Activated T-cell treated with anti-CD3 and anti-CD28 coated beads, Interleukin-2, amount 50 U/mL, for 72 hours (primary cell): ENCODE measurements at places on chromosomes 5 and 9. TPM values are rescaled to one million over a fixed set of nuclear protein-coding genes. Genes with fewer than 3 reads are reported as not detected.

- peaks cover 31% of the 10 kb centered on the region for H3K4me1 ChIP-seq
- no peak overlapping the region for H3K4me3 ChIP-seq
- no peaks in the 10 kb centered on the region for H3K27me3 ChIP-seq
- peak overlapping the region; percentile 35 for H3K27ac ChIP-seq
- peaks cover 7% of the 10 kb centered on the region for H3K36me3 ChIP-seq
Observed at GRCh38 chr9:93114984-93115335, 18.9 kb downstream of the CARD19 start.

DNA sequence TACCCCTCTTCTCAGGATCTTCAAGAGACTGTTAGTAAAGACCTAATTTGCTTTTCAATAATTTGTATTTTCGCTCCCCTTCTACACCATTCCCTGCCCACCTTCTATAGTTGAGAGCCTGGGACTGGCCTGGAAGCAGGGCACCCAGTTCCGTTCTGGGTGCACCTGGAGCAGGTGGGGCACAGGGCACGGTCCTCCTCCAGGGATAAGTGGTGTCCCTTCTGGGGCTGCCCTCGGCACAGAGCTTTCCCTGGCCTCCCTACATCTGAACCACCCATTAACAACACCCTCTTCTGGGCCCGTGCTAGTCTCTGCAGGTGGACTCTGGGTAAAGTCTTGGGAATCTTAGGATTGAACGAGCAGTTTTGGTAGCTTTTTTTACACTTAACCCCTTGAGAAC lies 92.8 kb upstream of the PANK3 start:
- H3K4me1 ChIP-seq = no peaks in the 10 kb centered on the region
- H3K27me3 ChIP-seq = no peaks in the 10 kb centered on the region
- H3K36me3 ChIP-seq = no peaks in the 10 kb centered on the region

- H3K27me3 ChIP-seq = no peaks in the 10 kb centered on the region
- H3K4me1 ChIP-seq = no peaks in the 10 kb centered on the region
- DNase-seq = no peak
- no peak overlapping the region for H3K27ac ChIP-seq
- H3K36me3 ChIP-seq = peaks cover 1% of the 10 kb centered on the region
Observed at GRCh38 chr5:310941-311434, 10.5 kb upstream of the AHRR start.

DNA sequence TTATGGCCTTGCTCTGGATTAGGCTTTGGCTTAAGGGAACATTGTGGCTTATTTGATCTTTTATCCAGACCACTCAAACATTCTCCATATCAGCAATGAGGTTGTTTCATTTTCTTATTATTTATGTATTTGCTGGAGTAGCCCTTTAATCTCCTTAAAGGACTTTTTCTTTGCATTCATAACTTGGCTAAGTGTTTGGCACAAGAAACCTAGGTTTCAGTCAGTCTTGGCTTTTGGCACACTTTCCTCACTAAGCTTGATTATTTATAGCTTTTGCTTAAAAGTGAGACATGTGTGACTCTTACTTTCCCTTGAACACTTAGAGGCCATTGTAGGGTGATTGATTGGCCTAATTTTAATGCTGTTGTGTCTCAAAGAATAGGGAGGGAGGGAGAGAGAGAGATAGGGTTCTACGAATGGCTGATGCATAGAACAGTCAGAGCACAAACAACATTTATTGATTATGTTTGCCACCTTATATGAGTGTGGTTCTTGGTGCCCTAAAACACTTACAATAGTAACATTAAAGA lies 2265.3 kb upstream of the C9orf72 start:
- H3K27ac ChIP-seq = no peak overlapping the region
- H3K4me3 ChIP-seq = no peak overlapping the region
- no peaks in the 10 kb centered on the region for H3K4me1 ChIP-seq
- DNase-seq = no peak
- H3K36me3 ChIP-seq = no peaks in the 10 kb centered on the region

DNA sequence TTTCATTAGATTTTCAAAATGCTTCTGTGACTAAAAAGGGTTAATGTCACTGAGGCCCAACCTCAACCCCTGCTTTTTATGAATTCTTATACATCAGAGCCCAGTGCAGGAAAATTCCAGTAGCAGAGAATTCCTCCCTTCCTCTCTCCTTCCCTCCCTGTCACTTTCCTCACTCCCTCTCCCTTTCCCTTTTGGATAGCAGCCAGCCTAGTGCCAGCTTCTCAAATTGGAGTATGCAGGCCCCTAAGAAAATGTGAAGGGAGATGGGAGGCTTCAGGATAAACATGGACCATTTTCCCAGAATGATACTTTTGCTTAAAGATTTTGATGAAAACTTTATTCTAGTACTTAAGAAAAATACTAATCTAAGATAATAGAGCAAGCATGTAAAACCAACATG lies 507.4 kb downstream of the KDM4C start:
- no peak overlapping the region for H3K27ac ChIP-seq
- H3K36me3 ChIP-seq = no peaks in the 10 kb centered on the region
- peaks cover 51% of the 10 kb centered on the region for H3K27me3 ChIP-seq

Gene CTXN3
- total RNA-seq = not detected

DNA sequence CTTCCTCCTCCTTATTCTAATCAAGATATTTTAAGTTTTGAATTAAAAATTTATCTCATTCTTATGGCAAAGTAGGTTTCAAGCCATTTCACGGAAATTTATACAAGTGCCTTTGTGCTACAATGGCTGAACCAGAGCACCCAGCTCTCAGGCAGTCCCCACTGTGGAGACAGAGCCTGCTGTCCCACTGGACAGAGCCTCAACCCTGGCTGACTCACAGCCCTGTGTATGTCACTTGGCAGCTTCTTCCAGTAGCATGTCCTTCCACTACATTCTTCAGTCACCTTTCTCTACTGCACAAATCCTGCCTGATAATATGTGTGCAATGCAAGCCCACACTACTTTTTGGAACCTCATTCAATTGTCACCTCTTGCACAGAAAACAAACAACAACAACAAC lies 253.1 kb downstream of the PDE4D start:
- H3K4me1 ChIP-seq = no peaks in the 10 kb centered on the region
- no peaks in the 10 kb centered on the region for H3K36me3 ChIP-seq
- DNase-seq = no peak

DNA sequence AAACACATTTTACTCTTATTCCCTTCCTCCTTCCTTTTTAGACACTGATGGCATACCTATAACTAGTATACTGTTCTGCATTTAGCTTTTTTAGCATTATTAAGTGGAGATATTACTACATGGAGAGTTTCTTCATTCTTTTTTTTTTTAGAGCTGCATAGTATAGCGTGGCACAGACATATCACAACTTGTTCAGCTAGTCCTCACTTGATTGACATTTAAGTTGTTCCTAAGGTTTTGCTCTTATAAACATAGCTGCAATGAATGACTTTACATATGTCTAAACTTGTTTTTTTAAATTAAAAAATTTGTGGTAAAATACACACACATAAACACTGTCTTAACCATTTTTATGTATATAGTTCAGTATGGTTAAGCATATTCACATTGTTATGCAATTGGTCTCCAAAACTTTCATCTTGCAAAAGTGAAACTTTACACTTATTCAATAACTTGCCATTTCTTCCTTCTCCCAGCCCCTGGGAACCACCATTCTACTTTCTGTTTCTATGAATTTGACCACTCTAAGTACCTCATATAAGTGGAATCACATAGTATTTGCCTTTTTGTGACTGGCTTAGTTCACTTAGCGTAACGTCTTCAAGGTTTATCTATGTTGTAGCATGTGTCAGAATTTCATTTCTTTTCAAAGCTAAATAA lies 48.7 kb downstream of the ANKDD1B start:
- DNase-seq = no peak
- H3K27me3 ChIP-seq = peaks cover 13% of the 10 kb centered on the region
- H3K4me3 ChIP-seq = no peak overlapping the region
- no peak overlapping the region for H3K27ac ChIP-seq
- peaks cover 16% of the 10 kb centered on the region for H3K4me1 ChIP-seq
- H3K36me3 ChIP-seq = no peaks in the 10 kb centered on the region

Gene SPTLC1
- total RNA-seq = 54.4 TPM

Gene MPDZ
- total RNA-seq = not detected

Gene FBP2
- not detected for total RNA-seq

GRCh38 chr9:18143073-18143745 lies 330.7 kb upstream of the ADAMTSL1 start:
- H3K27ac ChIP-seq = no peak overlapping the region
- H3K4me3 ChIP-seq = no peak overlapping the region
- no peak for DNase-seq
- H3K36me3 ChIP-seq = no peaks in the 10 kb centered on the region
- H3K27me3 ChIP-seq = no peaks in the 10 kb centered on the region
- H3K4me1 ChIP-seq = no peaks in the 10 kb centered on the region

- no peak overlapping the region for H3K4me3 ChIP-seq
- DNase-seq = no peak
- no peaks in the 10 kb centered on the region for H3K36me3 ChIP-seq
- no peaks in the 10 kb centered on the region for H3K27me3 ChIP-seq
- H3K4me1 ChIP-seq = peaks cover 13% of the 10 kb centered on the region
- H3K27ac ChIP-seq = no peak overlapping the region
Observed at GRCh38 chr5:141947316-141947715, 10.7 kb downstream of the PCDH12 start.

DNA sequence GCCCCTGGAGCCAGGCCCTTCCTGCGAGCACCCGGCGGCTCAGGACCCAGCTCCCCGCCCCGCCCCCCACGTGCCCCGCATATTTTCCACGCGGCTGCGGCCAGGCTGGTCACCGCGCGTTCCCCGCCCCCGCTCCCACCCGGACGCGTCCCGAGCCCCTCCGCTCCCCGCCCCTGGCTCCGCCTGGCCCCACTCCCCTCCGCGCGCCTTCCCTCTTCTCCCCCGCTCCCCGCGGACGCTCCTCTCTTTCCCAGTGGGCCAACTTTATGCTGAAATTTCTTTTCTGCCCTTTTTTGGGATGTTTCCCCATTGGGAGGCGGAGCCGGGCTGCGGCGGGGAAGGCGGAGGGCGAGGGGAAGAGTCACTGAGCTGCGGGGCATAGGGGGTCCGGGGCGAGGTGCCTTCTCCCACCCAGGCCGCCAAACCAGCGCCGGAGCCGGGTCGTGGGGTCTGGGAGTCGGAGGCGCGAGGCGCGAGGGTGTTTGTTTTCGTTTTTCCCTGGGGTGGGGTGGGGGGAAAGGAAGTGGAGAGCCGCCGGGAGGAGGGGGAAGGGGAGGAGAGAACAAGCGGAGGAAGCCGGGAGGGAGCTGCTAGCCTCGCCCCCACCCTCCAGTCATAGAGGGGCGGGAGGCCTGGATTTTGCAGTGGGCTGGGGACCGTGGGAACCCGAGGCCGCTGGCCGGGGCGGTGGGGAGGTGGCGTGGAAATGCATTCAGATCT lies 1.0 kb upstream of the TPM2 start:
- H3K4me1 ChIP-seq = peaks cover 35% of the 10 kb centered on the region
- H3K27ac ChIP-seq = peak overlapping the region; percentile 46
- H3K4me3 ChIP-seq = peak overlapping the region; percentile 87
- H3K27me3 ChIP-seq = no peaks in the 10 kb centered on the region
- peak; percentile 39 for DNase-seq
- no peaks in the 10 kb centered on the region for H3K36me3 ChIP-seq

Gene CDH6
- total RNA-seq = not detected

- H3K4me3 ChIP-seq = peak overlapping the region; percentile 86
- no peak for DNase-seq
- peak overlapping the region; percentile 46 for H3K27ac ChIP-seq
- H3K4me1 ChIP-seq = peaks cover 28% of the 10 kb centered on the region
- no peaks in the 10 kb centered on the region for H3K36me3 ChIP-seq
Observed at GRCh38 chr5:16934677-16935153, 1.4 kb downstream of the MYO10 start.

DNA sequence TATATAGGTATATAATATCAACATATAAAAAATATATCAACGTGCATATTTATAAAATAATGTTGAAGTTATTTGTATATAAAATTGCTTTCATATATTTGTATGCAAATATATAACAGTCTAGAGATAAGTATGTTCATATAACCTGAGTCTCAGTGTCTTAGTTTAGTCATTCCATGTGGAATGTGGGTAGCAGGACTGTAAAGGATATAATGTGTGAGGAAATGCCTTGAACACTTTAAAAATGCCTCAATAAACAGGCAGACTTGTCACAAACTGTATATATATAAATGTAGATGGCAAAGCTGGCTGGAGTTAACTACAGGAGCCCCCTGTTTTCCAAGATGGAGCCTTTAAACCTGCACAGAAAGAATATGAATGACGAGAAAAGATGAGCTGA lies 48.4 kb downstream of the CCDC125 start:
- H3K27me3 ChIP-seq = no peaks in the 10 kb centered on the region
- peak overlapping the region; percentile 2 for H3K27ac ChIP-seq
- no peak overlapping the region for H3K4me3 ChIP-seq
- DNase-seq = no peak
- H3K4me1 ChIP-seq = no peaks in the 10 kb centered on the region
- H3K36me3 ChIP-seq = no peaks in the 10 kb centered on the region

Gene CDX1
- total RNA-seq = not detected

Gene FAM151B
- total RNA-seq = 0.35 TPM

Gene COL15A1
- total RNA-seq = 0.30 TPM

DNA sequence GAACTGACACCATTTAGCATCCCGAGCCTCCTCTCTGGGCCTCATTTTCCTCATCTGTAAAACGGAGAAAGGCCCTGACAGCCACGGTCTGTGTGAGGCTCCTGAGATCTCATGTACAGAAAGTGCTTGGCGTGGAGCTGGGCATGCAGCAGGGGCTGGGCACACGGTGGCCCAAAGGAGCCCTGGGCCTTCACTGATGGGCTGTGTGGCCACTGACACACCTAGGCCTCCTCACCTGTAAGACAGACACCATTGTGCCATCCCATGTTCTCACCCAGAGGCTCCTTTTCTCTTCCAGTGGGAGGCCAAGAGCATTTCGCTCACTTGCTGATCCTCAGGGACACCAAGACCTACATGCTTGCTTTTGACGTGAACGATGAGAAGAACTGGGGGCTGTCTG lies 1.6 kb downstream of the ORM1 start:
- DNase-seq = no peak
- H3K4me3 ChIP-seq = no peak overlapping the region
- H3K27me3 ChIP-seq = peaks cover 1% of the 10 kb centered on the region
- no peaks in the 10 kb centered on the region for H3K36me3 ChIP-seq
- H3K27ac ChIP-seq = no peak overlapping the region
- peaks cover 12% of the 10 kb centered on the region for H3K4me1 ChIP-seq

DNA sequence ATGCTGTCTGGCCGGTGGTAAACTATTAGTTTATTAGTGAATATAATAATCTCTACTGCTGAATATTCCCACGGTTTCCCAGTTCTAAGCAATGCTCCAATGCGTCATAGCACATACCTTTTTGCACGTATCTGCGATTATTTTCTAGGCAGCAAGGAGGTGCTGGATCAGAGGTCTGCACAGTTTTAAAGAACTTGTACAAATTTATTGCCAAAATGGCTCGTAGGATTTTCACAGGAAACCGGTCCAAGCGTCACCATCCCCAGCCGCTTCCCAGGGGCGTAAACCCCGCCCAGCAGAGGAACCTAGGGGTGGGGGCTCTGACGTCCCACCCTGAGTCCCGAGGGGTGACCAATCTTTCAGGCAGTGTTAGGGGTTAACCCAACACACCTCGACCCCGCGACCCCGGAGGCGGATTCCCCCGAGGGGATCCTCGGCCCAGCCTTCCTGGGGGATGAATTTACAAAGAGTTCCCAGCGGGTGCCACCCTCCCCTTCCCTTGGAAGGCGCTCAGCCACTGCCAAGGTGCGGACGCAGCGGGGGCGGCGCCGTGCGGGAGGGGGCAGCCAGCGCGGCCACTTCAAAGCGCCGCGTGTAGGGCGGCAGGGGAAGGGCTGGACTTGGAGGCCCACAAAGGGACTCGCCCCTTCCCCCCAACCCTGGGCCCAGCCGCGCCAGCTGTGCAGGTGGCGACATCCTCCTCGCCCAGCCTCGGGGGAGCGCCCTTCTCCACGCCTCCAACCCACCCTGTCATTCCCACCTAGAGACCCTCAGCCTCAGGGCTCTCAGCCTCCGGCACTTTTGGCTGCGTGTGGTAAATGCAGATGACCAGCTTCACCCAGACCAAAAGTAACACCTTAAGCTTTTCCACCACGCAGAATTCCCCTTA lies 43.5 kb upstream of the TCF7 start:
- peak overlapping the region; percentile 74 for H3K27ac ChIP-seq
- peak; percentile 68 for DNase-seq
- peak overlapping the region; percentile 86 for H3K4me3 ChIP-seq
- peaks cover 85% of the 10 kb centered on the region for H3K4me1 ChIP-seq
- H3K36me3 ChIP-seq = peaks cover 9% of the 10 kb centered on the region
